Activated B cell treated with CpG ODN at 0.5 μM for 24 hours (primary cell): ENCODE measurements at places on chromosomes 5 and 9. TPM values are rescaled to one million over a fixed set of nuclear protein-coding genes. Genes with fewer than 3 reads are reported as not detected.

DMRT2 gene
- not detected in 2 replicates for total RNA-seq

TSLP gene
- not detected in 2 replicates for total RNA-seq

TUSC1 gene
- 0.64 and 0.76 TPM in 2 replicates for total RNA-seq

PPIC gene
- total RNA-seq, result not detected in 2 replicates

AOPEP gene
- total RNA-seq, result 16.8 and 20.4 TPM in 2 replicates

ADAMTSL2 gene
- total RNA-seq, result not detected in 2 replicates

ANKRD55 gene
- not detected in 2 replicates for total RNA-seq

PTGS1 gene
- 8.9 and 9.4 TPM in 2 replicates for total RNA-seq

- peak; percentile 12 for DNase-seq
Measured at GRCh38 chr9:36832164-36832795, 201.8 kb downstream of the PAX5 start.

DNA sequence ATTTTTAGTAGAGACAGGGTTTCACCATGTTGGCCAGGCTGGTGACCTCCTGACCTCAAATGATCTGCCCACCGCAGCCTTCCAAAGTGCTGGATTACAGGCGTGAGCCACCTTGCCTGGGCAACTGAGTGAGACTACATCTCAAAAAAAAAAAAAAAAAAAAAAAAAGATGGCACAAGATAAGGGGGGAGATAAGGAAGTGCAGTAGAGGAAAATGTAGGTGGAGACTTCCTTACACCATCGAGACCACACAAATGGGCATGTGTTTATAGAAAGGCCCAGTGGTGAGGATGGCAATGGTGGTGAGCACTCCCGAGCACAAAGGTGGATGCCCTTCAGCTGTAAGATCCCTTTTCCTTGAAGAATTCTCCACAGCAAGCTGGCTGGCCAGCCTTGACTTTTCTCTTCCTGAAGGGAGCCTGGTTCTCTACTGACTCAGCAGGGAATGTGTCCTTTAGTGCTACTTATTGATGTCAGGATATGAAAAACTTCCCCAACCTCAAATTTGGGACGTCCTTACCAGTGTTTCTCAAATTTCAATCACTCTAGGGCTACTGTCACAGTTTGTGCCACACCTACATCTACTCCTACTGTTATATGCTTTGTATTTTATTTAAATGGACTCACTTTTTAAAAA is 28.2 kb downstream of the ERGIC1 start:
- no peak for DNase-seq

DNA sequence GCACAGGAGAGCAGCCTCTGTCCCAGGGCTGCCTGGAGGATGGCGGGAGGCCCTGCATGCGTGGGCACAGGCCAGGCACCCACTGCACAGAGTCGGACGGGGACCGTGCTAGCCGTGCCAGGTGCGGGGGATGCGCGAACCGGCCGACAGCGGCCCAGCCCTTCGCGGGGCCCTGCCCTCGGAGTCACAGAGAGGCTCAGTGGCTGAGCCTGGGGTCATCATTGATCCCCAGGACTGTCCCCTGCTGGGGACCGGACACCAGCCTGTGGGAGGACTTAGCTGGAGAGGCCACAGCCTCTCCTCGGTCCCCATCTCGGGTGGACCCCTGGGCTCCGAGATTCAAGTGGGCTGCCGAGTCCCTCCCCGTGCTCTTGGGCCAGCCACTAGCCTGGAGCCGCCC is 19.1 kb upstream of the LAMC3 start:
- DNase-seq, result no peak

DNA sequence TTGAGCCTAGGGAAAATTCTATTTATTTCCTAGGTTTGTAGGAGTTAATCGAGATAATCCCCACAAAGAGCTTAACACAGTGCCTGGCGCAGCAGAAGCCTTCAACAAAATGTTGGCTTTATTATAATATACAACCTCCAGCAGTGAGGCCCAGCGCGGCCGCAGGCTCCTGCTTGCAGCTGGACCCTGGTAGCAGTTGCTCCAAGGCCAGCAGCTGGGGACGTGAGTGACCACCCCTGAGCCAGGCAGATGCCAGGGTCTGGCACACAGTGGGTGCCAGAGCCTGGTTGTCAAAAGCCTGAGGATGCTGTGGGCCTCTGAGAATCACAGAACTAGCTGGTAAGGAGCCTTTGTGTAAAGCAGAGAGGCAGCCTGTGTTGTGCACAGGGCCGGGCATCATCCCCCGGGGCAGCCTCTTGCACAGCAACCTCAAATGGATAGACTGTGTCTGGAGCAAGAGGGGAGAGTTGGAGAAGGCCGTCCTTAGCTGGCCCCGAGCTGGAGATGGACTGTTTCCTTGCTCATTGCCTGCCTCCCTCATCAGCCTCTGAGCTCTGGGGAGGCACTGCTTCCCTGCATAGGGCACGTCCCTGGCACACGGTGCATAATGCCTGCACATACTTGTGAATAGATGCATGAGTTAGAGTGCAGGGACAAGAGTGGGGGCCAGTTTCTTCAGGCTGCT is 17.3 kb downstream of the CSF1R start:
- DNase-seq, result no peak

DNA sequence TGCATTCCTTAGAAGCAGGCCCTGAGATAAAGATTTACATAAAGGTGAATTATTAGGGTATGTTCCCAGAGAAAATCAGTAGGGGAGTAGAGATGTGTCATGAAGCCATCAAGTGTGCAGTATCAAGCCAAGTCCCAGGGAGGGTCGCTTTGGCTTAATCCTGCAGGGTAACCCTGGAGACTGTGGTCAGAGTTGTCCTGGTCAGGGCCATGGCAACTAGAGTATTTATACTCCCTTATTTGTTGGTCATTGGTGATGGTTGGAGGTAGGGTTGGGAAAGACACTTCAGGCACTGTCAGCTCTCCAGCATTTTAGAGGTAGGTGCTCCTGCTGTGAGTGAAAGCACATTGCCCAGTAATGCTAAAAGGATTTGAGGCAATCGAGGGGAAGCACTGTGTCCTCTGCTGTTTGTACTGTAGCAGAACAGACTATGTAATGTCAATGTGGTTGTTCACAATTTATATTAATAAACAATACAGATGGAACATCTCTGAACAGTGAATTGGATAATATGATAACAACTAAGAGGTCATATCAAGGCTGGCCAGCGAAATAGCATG is 108.9 kb downstream of the GDNF start:
- DNase-seq, result no peak

DNA sequence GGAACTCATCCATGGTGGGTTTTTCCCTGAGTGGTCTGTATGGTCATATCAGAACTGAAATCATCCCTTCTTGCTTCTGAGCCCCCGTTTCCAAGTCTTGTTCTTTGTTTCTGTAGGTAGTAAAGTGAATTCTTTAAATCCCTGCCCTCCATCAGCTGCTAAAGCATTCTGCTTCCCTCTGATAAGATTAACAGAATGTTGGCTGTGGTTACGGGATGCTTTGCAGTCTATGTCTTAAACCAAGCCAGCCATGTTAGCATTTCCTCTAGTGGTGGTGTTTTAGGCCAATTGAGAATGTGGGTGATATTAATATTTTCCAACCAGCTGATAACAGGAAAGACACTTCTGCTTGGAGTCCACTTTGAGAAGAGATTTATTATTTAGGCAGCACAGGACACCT is 22.0 kb upstream of the KCNIP1 start:
- no peak for DNase-seq

DNA sequence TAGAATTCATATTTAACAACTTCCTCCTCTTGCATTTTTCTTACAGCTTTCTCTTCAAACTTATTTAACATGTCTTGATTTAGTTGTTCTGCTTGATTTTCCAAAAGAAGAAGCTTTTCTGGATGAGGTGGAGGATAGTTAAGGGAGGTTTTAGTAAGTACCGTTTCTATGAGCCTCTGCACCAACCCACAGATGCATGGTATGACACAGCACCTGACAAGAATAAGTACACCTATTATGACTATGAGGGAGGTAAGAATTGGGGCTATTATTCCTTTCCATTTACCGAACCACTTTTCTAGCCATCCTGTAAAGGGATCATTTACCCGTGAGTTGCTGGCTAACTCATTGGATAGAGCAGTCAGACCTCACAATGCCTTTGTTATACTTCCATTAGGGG is 2.5 kb upstream of the HMGCS1 start:
- no peak for DNase-seq
